ENCODE measurements at places on chromosomes 5 and 9.

DNA sequence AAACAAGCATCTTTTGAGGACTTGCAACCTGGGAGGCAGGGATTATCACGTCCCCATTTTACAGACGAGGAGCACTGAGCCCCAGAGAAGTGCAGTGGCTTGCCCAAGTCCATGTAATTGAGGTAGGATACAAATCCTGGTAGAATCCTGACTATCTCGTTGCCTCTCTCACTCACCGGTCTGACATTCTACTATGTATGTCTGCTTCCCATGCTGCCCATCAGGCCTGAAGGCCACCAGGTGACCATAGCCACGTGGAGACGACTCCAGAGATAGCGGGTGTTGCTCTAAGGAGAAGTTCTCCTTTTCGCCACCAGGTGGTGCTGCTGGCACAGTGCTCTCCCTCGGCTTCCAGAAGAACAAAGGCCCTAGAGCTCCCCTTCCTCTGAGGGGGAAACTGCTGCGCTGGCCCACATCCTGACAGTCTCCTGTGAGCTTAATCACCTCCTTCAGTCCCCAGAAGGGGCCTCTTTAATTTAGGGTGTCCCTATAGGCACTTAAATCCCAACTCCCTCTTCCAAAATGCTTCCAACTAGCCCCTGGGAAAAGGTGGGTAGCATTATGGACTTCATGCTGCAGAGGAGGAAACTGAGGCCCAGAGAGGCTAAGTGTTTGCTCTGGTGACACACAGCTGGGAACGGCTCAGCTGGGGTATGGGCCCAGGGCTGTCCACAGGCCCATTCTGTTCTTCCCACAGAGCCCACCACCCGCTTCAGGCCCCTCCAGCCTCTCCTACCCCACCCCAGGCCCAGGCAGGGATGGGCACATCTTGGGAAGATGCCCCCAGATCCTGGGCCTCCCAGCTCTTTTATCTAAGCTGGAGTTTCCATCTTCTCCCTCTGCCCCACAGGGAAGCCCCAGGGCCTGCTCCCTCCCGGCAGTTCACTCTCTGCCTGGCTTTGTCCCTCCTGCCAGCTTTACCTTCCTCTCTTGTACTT lies 6.4 kb downstream of the SLC34A1 start:
- DNase-seq = no peak

DNA sequence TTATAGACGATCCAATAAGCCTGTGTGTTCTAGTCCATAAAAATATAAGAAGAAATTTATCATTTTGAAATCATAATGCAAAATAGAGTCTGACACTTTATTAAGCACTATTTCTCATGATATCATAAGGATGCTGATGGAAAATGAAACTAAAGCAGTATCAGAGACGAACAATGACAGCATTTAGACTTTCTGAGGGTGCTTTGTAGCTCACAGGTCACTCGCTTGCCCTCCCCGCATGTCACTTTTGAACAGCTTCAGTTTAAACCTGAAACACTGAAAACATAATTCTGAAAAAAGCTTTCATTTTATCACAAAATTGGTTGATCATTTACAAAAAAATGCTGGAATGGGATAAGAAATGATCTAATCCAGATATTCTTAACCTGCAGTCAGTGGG lies 247.1 kb downstream of the EBF1 start:
- DNase-seq = no peak

DNA sequence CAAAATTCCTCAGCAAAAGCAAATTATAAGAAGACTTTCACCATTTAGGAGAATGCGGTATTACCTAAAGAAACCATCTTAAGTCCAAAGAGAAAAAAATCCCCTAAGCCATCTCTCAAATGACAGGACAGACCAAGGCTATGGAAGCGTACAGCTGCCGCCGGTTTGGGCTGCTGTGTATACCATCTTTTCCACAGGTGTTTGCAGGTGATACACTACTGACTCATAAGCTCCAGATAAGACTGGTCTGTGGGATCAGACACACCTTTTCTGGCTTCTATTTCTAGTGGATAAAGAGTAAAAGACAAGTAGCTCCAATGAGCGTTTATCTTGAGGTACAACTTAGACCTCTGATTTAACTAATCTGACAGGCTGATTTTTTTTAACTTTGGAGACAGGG lies 7.7 kb downstream of the CDKN2AIPNL start:
- DNase-seq = no peak

GRCh38 chr9:87842878-87843585 lies 39.6 kb upstream of the SPATA31E1 start:
- no peak for DNase-seq

DNA sequence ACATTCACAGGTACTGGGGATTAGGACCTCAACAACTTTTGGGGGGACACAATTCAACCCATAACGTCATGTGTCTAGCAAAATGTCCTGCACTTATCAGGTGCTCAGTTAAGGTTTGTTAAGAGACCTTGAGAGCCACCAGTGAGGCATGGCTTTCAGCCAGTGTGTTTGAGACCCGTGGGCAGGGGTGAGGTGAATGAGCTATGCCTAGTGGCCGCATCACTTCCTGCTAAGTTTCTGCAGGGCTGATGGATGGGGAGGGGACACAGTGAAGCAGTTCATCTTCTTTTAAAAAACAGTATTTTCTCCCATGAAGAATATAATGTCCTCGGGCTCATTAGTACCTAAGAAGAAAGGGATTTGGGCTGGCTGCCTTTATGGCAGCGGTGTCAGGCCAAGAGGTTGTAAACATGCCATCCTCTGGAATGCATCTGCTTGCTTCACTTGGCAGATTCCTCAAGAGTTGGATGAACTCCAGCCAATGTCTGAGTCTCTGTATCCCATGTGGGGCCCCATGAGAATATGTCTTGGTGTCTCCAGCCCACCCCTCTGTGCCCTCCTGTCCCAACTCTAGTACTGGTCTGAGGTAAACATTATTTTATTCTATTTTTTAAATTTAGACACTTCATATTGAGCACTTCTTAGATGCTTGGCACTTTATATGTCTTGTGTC lies 282.2 kb downstream of the CWC27 start:
- no peak for DNase-seq

DNA sequence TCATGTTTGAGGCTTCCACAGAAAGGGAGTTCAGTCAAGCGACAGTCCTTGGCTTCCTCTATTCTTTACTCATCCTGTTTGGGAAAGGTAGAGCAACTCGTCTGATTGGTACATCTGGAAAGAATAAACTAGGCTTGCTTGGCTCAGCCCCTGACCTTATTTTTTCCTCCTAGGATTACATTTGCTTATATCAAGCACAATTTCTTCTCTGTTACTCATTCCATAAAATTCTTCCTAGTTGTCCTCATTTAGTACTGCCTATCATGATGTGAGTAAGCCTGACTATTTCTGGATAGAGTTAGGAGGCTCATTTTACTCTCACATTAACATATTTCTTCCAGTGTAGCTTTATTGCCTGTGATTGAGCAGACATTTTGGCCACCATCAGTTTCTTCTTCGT lies 10.9 kb upstream of the CARNMT1 start:
- peak; percentile 86 for DNase-seq

DNA sequence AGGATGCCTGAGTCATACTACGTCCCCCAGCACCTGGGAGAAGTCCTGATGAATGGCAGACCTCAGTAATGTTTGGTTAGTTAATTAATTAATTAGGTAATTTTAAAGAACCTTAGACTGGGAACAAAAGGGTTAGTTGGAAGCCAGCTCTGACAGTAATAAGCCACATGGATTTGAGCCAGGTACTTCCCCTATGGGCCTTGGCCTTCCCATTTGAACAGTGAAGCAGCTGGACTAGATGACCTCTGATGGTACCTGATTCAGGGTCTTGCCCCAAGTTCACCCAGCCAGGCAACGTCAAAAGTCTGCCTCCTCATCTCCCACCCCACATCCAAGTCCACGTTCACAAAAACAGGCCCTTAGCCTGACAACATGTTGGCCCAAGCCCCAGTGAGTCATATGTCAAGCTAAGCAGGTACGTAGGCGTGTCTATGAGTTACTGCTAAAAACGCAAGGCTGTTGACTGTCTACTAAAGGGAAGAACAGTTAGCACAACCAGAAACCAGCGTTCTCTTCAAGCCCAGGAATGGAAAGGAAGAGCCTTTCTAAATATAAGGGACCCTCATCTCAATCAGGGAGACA lies 303.2 kb downstream of the ACTL7B start:
- DNase-seq = no peak

DNA sequence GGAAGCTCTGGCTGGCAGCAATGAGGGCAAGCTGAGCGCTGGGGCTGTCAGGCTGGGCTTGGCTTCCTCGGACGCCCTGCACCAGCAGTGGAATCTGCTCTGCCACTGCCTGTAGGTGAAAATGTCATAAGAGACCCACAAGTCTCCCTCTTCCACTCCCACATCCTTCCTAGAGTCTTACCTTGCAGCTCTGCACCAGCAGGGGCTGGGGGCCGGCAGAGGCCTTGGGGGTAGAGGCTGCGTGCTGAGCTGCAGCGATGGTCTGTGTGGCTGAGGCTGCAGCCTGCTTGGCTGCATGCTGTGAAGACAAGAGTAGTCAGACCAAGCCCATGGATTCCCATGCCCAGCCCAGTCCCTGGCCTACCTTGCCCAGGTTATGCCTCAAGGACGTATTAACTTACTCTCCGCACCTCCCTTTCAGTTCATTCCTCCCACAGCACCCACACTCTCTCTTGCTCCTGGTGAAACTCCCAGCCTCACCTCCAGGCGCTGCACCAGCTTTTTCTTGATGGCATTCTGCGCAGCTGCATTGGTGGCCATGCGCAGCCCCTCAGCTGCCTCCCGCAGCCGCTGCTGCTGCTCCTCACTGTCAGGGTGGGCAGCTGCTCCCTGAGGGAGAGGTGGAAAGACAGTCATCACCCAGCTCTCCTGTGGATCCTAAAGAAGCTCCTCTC lies 17.3 kb downstream of the TLN1 start:
- DNase-seq = no peak

DNA sequence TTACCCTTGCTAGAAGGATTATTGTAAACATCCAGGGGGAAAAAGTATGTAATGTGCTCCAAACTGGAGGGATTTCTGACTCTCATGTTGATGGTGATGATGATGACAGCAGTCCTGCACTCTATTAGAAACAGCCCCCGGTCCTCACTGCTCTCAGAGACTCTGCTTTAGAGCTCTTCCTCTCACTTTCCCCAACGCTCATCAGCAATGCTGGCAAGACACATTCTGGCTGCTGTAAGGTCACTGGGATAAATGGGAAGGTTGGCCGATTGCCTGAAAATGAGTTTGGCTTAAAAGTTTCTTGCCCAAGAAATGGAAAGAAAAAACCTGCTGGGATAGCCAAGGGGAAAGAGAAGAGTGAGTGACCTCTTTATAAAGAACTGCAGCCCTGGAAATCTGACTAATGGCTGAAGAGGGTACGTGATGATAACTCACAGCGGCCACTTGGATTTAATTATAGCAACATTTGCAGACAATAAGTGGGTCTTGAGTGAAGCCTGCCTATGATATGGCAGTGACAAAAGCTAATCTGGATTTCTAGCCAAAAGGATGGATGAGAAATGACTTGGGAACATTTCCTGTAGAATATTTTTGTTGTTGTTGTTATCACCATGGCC lies 235.8 kb downstream of the TMEM38B start:
- peak; percentile 17 for DNase-seq

DNA sequence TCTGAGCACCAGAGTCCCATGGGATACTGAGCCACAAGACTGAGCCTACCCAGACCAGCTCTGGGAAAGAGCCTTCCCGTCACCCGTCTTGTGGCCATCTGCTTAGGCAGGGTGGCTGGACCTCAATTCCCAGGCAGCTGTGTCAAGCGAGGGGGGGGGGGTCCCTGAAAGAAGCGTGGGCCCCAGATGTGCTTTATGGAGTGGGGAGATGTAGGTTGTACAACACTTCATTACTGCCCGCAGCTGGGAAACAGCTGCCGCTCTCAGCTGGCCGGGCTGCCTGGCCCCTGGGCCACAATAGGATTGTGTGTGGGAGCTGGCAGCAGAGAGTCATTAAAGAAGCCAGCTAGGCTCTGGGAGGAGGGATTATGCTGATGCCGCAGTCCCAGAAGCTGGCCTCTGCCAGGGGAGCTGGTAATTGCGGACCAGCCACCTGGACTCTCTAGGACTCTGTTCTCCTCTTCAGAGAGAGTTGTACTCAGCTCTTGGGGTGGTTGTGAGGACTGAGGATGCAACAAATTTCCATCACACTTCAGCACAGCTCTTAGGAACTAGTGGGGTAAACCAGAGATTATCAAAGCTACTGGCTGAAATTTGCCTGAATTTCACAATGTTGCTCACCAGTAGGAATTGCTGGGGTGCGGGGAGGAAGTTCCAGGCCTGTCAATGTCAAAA lies 145.4 kb downstream of the GADD45G start:
- no peak for DNase-seq

DNA sequence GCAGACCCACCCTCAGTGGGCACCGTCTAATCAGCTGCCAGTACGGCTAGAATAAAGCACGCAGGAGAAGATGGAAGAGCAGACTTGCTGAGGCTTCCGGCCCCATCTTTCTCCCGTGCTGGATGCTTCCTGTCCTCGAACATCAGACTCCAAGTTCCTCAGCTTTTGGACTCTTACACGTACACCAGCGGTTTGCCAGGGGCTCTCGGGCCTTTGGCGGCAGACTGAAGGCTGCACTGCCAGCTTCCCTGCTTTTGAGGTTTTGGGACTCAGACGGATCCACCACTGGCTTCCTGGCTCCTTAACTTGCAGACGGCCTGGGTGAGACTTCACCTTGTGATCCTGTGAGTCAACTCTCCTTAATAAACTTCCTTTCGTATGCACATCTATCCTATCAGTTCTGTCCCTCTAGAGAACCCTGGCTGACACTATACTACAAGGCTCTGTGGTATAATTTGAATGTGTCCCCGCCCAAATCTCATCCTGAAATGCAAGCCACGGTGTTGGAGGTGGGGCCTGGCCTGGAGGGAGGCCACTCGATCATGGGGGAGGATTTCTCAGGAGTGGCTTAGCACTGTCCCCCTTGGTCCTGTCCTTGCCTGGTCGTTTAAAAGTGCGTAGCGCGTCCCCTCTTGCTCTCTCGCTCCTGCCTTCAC lies 31.1 kb upstream of the NRARP start:
- DNase-seq = no peak

GRCh38 chr5:156722358-156722757 lies 127.7 kb upstream of the PPP1R2B start:
- no peak for DNase-seq

- DNase-seq = no peak
Measured at GRCh38 chr5:80960531-80961375, 590 bp downstream of the RASGRF2 start.

DNA sequence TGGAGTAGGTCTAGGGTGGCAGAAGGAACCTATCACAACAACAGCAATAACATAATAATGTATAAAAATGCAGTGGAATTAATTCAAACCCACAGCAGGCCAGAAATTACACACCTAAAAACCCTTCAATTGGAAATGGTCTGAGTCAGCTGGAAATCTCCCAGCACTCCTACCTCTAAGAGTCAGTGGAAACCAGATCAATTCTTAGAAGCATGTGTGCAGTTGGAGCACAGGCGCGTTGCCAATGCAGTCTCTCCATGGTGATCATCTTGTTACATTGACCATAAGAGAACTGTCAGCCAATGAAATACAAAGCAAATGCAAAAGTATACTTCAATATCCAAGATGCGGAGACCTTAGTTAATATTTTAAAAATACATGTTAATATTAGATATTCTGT lies 15.1 kb upstream of the CSNK1G3 start:
- peak; percentile 72 for DNase-seq

DNA sequence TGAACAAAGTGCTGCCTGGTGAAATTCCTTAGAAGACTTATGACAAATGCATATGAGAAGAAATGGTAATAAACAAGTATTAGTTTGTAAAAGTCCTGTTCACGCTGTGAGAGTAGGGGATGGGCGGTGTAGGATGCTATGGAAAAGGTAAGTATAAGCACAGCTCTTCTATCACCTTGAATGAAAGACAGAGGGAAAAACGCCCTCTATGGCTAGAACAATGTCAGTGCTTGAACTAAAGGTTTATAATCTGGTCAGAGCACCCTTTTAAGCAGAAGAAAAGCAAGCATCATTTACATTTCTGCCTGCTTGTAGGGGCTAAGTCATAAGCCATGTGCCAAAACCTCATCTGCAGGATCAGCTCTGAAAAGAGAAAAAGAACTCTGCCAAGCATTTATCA lies 115.2 kb downstream of the LHFPL2 start:
- no peak for DNase-seq

Measured in fibroblast of skin of left biceps (primary cell).